ENCODE measurements at places on chromosomes 6 and 20. TPM values are rescaled to one million over a fixed set of nuclear protein-coding genes. Genes with fewer than 3 reads are reported as not detected.

Gene TRIM15
- not detected for polyA plus RNA-seq

Gene WFDC10B
- polyA plus RNA-seq, result not detected

Gene POU3F2
- polyA plus RNA-seq, result not detected

Gene HS3ST5
- polyA plus RNA-seq, result not detected

Gene ACTR5
- 22.4 TPM for polyA plus RNA-seq

Gene LPIN3
- polyA plus RNA-seq, result 0.29 TPM

Gene TGM3
- not detected for polyA plus RNA-seq

Gene BICRAL
- polyA plus RNA-seq, result 17.5 TPM

Gene PHACTR3
- polyA plus RNA-seq, result not detected

Gene GPSM3
- polyA plus RNA-seq, result 254 TPM

Gene TFAP2B
- polyA plus RNA-seq, result not detected

Gene NMBR
- polyA plus RNA-seq, result not detected

Gene SOX18
- not detected for polyA plus RNA-seq

Gene SPATS1
- polyA plus RNA-seq, result not detected

Gene LBP
- polyA plus RNA-seq, result not detected

Gene ZBTB46
- 0.16 TPM for polyA plus RNA-seq

Gene PPIL1
- 1.7 TPM for polyA plus RNA-seq

Gene SLC17A1
- not detected for polyA plus RNA-seq

Gene MAS1
- polyA plus RNA-seq, result not detected

Gene POU5F1
- 0.26 TPM for polyA plus RNA-seq

Gene ETV7
- 2.0 TPM for polyA plus RNA-seq

Gene ARHGAP18
- 0.95 TPM for polyA plus RNA-seq

Gene GSTA3
- polyA plus RNA-seq, result not detected

Gene MYBL2
- polyA plus RNA-seq, result 5.2 TPM

Gene TMEM74B
- 1.4 TPM for polyA plus RNA-seq

Gene CALHM4
- polyA plus RNA-seq, result not detected

Gene C6orf58
- polyA plus RNA-seq, result not detected

Gene PGC
- polyA plus RNA-seq, result not detected

Gene DDX43
- polyA plus RNA-seq, result 2.1 TPM

Gene TINAG
- polyA plus RNA-seq, result not detected

Gene NOX3
- not detected for polyA plus RNA-seq

Gene SRPK1
- polyA plus RNA-seq, result 13.5 TPM

Gene ASIP
- 0.24 TPM for polyA plus RNA-seq

Gene SYCP2
- polyA plus RNA-seq, result 0.79 TPM

Gene RWDD2A
- polyA plus RNA-seq, result 1.5 TPM

Gene ATP6V1G2
- 4.5 TPM for polyA plus RNA-seq

Gene C20orf204
- polyA plus RNA-seq, result 0.39 TPM

Gene ZBTB12
- 1.4 TPM for polyA plus RNA-seq

Gene RANBP9
- 20.0 TPM for polyA plus RNA-seq

Gene TCF21
- not detected for polyA plus RNA-seq

Gene PMEPA1
- polyA plus RNA-seq, result 19.7 TPM

Gene MUCL3
- polyA plus RNA-seq, result not detected

Gene GUCA1A
- not detected for polyA plus RNA-seq

Gene NRSN1
- not detected for polyA plus RNA-seq

Gene ZNF311
- not detected for polyA plus RNA-seq
